Daoy (cell line): ENCODE measurements at places on chromosomes 13 and 19.

- DNase-seq = no peak
Observed at GRCh38 chr13:98504029-98504351, 72.9 kb downstream of the STK24 start.

DNA sequence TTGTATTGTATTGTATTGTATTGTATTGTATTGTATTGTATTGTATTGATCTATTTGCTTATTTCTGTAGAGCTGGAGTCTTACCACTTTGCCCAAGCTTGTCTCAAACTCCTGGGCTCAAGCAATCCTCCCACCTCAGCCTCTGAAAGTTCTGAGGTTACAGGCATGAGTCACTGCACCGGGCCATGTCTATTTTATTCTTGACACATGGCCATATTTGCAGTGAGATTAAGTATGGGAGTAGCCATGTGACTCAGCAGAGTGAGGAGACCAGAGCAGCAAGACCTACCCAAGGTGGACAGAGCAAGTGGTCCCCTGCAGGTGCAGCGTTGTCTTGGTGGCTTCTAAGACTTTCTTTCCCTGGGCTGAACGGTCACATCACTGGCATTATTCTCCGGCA lies 49.1 kb upstream of the UBAC2 start:
- DNase-seq = peak; percentile 54

GRCh38 chr19:30363073-30363472 lies 9.1 kb upstream of the ZNF536 start:
- DNase-seq = no peak

GRCh38 chr19:19296953-19297689 lies 23.2 kb downstream of the SUGP1 start:
- no peak for DNase-seq

GRCh38 chr19:53432088-53432661 lies 391 bp downstream of the ZNF761 start:
- DNase-seq = peak; percentile 43
